ENCODE measurements at places on chromosomes 12 and 14.

DNA sequence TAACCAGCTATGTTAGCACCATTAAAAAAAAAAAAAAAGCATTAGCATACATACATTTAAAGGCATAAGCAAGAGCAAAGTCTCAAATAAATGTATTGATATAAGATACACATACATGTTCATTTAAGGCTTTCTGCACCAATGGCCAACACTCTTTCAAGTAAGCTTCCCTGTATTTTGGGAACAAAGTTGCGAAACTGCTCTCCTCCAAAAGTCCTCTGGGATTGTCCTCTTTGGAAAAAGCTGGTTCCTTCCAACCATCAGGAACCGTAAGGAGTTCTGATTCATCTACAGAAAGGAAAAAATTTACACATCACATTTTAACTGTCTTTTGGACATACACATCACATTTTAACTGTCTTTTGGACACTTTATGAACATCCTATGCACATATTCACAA lies 3.2 kb downstream of the KRR1 start:
- no peak for DNase-seq

GRCh38 chr12:93183940-93184671 lies 193.6 kb upstream of the NUDT4 start:
- no peak for DNase-seq

DNA sequence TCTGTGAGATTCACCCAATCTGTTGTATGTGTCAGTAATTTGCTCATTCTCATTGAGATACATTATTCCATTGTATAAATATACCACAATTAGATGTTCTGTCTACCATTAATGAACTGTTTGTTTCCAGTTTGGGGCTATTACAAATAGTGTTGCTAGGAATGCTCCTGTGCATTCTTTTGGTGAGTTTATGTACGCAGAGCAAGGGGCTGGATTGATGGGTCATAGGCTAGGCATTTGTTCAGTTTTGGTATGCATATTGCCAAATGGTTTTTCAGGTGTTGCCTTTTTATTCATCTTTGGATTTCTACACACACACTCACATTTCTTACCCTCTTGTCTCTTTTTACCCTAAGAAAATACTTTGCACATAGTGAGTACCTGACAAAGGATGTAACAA lies 93.4 kb downstream of the GPATCH2L start:
- no peak for DNase-seq

GRCh38 chr12:88153959-88154358 lies 11.9 kb downstream of the TMTC3 start:
- DNase-seq: no peak

- peak; percentile 25 for DNase-seq
These were observed 13.4 kb downstream of the CSRNP2 start for GRCh38 chr12:51070004-51070403.

DNA sequence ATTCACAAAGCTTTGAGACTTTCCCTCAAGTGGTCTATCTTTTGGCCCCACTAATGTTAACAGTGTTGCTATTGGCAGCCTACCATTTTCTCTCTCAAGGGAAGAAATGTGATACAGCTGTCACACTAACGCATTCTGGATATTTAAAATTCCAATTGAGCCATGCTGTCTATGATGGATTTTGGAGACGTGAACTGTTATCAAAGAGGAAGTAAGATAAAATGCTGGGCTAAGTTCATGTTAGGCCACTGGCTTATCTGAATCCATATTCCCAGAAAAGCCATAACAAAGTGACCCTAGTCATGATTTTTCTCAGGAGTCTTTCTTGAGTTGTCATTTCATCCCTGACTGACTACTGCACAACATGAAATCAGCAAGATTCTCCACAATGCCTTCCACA lies 200.2 kb downstream of the PHLDA1 start:
- DNase-seq: no peak

DNA sequence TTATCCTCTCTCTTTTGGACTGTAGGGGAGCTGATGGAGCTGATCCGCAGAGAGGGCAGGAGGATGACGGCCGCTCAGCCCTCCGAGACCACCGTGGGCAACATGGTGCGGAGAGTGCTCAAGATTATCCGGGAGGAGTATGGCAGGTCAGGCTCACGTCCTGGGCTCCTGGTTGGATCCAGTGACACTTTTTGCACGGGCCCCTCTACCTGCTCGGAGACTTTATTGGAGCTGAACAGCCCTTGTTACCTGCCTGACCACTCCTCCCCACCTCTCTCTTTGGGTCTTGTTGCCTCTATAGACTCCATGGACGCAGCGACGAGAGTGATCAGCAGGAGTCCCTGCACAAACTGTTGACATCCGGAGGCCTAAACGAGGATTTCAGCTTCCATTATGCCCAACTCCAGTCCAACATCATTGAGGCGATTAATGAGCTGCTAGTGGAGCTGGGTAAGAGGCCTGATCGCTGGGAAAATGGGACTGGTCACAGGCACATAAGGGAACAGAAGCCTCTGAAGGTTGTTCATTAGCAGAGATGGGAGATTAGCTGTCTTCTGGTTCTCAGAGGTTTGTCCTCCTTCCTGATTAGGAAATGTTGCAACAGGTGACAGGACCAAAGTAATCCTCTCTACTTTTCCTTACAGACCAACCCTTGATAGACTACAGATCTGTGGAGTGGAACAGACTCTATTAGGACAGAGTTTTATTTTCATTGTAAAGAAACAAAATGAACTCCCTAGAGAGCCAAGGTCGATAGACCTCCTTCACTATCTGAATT lies 718 bp downstream of the EIF2B2 start:
- no peak for DNase-seq

DNA sequence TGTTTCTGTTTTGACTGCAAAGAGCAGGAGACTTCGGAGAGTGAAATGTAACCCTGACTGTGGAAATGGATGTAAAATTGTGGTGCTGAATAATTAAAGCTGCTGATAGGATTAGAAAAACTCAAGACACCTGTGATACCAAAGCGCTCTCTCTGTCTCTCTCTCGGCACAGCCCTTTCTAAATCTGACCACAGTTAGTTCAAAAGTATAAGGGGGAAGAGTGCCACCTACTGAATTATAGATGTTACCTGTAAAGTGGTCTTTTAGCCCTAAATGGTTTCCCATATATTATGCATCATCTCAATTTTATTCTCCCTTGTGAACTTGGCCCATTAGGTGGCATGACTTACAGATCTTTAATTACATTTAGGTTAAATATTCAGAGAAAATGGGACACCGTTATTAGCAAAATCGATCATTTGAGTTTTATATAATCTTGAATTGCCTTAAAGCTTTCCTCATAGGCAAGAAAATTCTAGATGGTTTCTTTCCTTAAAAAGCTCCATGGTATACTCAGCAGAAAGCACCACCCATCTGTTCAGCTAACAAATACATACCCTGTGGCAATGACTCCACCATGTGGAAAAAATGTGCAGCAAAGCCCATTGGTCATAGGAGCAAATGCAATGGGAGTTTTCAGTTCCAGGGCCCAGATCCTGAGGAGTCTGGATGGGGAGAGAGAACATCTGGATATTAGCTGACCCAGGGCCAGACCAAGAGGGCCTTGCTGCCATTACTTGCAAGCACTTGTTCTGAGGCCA lies 18.1 kb downstream of the RFC5 start:
- peak; percentile 43 for DNase-seq

Data from NCI-H2107 (cell line).